Renal pelvis (tissue), 12 donors: ENCODE measurements at places on chromosomes 16 and 17.

- DNase-seq: no peak
These were observed 52.4 kb downstream of the AXIN2 start for GRCh38 chr17:65509032-65509431.

- DNase-seq: no peak
These were observed 1199.3 kb downstream of the CDH11 start for GRCh38 chr16:63922560-63922959.

GRCh38 chr16:22375117-22375962 lies 921 bp upstream of the CDR2 start:
- DNase-seq: no peak

- no peak for DNase-seq
These were observed 55.9 kb downstream of the DYNLRB2 start for GRCh38 chr16:80596507-80597207.

DNA sequence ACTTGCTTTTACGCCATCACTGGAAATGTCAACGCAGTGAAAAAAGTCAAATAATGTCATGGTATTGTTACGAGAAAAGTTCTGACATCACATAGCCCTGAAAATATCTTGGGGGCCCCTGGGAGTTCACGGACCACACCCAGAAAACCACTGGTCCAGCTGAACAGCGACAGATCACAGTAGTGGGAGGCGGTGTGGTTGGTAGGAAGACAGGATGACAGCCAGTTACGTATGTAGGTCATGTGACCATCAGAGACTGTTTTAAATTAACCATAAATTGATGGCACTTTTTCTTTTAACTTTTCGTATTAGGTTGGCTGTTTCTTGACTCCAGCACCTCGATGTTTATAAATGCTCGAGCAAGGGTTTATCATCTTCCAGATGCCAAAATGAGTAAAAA lies 11.9 kb downstream of the ERCC4 start:
- DNase-seq: no peak

GRCh38 chr17:50771991-50772785 lies 4.9 kb upstream of the ANKRD40CL start:
- no peak for DNase-seq
